ENCODE measurements at places on chromosomes 7 and 10.

- DNase-seq, result no peak
Observed at GRCh38 chr10:51072210-51072609, 2.1 kb upstream of the PRKG1 start.

DNA sequence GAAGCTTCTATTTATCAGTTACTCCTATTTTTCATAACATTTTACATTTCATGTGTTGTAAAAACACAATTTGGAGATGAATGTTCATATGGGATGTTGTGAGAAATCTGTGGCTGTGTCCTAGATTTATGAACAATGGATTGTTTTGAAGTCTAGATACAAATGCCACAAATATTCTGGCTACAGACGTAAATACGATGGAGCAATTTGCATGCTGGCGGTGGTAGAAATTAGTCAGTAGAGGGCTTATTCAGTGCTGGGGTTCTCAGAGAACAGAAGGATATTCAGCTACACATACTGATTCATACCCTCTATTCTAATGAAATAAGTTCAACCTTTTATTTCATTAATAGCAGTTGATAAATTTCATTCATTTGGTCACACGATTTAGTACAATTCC, 48.8 kb downstream of the PLPP4 start:
- no peak for DNase-seq

- DNase-seq, result no peak
Observed at GRCh38 chr10:101310529-101311184, 43.3 kb upstream of the BTRC start.

DNA sequence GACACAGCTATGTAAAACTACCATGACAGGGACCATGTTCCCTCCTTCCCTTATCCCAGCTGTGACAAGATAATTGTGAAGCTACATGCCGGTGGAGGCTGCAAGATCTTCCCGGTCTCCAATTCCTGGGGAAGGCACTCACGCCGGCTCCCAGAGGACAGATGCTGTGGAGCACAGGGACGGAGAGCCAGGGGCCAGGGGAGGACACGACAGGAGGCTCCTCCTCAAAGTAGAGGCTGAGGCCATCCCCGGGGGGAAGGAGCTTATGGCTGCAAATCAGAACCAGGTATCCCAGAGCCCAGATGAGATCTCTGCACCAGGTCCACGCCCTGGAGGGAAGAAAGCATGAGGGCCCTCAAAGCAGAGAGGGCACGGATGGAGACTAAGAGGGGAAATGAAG, 286.2 kb downstream of the TCERG1L start:
- DNase-seq, result no peak

DNA sequence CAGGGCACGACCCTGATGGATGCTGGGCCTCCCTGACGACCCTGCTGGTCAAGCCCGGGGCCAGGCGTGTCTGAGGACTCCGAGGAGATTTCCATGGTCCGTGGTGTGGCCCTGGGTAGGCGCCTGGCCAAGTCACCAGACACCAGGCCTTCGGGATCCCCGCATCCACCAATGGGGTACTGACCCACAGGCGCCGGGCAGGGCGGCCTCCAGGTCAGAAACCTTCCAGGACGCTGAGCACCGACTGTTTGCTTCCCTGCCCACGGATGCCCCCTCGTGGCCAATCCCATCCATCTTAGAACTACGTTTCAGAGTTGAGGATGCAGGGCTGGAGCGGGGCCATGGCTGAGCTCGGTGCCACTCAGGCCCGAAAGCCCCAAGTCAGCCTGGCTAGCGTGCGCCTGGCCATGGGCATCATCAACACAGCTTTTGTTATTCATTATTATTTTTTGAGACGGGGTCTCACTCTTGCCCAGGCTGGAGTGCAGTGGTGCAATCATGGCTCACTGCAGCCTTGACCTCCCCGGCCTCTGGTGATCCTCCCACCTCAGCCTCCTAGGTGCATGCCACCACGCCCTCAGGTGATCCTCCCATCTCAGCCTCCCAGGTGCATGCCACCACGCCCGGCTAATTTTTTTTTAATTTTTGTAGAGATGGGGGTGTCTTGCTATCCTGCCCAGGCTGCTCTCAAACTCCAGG, 7.1 kb upstream of the AMZ1 start:
- DNase-seq, result peak; percentile 87

- no peak for DNase-seq
Observed at GRCh38 chr10:89959433-89960110, 258.2 kb downstream of the KIF20B start.

DNA sequence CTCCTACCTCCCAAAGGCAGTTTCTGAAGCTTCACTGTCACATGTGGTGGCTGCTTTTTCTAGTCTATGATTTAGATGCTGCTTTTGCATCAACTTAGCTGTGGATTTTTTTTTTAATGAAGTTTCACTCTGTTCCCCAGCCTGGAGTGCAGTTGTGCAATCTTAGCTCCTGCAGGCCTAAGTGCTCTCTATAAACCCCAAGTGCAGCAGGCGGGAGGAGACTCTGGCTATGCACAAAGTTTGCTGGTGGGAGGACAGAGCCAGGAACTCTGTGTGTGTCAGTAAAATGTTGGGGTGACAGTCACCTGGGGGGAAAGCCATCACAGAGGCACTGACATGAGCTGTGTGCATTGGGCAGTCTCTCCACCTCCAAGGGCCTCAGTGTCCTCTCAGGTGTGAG, 138.8 kb upstream of the FAM20C start:
- no peak for DNase-seq

DNA sequence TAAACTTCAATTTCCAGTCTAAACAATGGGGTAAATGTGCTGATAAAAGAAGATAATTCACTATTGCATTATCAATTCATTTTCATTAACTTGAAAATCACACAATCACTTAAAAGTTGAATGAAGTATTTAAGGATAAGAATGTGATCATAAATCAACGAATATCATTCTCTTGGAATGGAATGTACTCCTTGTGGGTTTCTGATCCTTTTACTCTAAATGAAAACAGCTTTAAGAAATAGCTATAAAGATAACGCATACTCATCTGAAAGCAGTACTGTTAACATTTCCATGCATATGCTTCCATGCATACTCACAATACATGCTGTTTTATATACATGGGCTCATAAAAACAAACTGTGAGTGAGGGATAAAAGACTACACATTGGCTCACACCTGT, 108.8 kb downstream of the ATE1 start:
- DNase-seq, result no peak

GRCh38 chr10:21813946-21814345, 189.6 kb downstream of the DNAJC1 start:
- peak; percentile 36 for DNase-seq
